BJ (cell line): ENCODE measurements at places on chromosomes 12 and 14. TPM values are rescaled to one million over a fixed set of nuclear protein-coding genes. Genes with fewer than 3 reads are reported as not detected.
A peak's percentile ranks its signal among the peaks of the same experiment; 100 is the strongest.

DNA sequence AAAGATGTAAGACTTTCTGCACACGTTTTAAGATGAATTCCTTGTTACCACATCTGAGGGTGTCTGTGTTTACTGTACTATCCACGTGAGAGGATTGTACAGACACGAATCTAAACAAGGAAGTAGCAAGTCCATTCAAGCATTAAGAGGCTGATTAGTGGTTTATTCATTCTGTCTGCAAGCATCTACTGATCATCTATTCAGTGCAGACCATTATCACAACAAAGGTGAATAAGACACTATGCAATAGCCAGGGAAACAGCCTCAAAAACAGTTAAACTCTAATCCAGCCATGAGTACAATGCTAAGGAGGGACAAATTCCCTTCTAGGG, 111.6 kb upstream of the PZP start:
- DNase-seq, result no peak

The ASIC1 gene
- polyA plus RNA-seq, result 4.9 and 7.0 TPM in 2 replicates

DNA sequence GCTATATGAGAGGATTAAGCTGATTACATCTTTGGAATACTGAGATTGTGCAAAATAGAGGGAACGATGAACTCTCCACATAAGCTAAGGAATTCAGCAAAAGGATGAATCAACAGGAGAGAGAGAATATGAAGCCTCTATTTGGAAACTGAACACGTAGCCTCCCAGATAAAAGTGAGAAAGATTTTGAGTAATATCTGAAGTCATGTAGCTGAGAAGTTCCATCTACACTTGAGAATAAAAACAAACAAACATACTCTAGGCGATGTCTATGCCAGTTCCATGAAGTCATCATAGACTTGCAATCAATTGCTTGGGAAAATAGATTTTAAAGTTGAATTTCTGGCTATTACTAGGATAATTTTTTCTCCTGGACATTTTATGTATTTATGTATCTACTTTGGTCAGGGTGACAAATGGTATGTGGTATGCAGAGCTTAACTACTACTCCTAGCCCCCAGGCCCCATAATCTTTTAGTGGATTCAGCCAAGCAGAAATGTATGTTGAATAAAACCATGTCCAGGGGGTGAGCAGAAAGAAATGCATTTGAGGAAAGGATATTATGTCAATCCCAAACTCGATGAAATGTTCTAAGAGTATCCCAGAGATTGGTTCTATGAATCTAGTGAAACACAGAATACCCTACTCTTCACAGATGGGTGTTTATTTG, 627.4 kb downstream of the DIO2 start:
- DNase-seq, result peak; percentile 68

The GLTP gene
- polyA plus RNA-seq, result 33.8 and 35.1 TPM in 2 replicates

DNA sequence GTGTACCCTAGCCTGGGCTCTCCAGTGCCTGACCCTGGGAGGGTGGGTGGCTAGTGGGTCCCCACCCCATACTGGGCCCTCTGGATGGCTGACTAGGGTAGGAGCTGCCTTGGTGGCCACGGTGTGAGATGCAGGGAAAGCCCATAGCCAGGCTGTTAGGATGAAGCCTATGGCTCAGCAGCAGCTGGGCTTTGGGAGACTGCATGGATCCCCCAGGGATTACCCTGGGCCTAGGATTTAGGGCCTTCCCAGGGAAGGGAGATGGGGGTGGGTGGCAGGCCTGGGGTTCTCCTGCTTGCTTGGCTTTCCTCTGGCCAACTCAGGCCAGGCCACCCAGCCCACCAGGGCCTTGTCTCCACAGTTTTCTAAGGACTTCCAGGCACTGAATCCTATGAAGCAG, 6.3 kb downstream of the GSTZ1 start:
- DNase-seq, result no peak

The GLI1 gene
- polyA plus RNA-seq, result 5.9 and 9.0 TPM in 2 replicates
